ENCODE measurements at places on chromosomes 7 and 10.

GRCh38 chr10:13851906-13852305 lies 265.1 kb downstream of the PRPF18 start:
- no peak for DNase-seq

- no peak for DNase-seq
Measured at GRCh38 chr7:31302356-31302755, 38.2 kb downstream of the NEUROD6 start.

DNA sequence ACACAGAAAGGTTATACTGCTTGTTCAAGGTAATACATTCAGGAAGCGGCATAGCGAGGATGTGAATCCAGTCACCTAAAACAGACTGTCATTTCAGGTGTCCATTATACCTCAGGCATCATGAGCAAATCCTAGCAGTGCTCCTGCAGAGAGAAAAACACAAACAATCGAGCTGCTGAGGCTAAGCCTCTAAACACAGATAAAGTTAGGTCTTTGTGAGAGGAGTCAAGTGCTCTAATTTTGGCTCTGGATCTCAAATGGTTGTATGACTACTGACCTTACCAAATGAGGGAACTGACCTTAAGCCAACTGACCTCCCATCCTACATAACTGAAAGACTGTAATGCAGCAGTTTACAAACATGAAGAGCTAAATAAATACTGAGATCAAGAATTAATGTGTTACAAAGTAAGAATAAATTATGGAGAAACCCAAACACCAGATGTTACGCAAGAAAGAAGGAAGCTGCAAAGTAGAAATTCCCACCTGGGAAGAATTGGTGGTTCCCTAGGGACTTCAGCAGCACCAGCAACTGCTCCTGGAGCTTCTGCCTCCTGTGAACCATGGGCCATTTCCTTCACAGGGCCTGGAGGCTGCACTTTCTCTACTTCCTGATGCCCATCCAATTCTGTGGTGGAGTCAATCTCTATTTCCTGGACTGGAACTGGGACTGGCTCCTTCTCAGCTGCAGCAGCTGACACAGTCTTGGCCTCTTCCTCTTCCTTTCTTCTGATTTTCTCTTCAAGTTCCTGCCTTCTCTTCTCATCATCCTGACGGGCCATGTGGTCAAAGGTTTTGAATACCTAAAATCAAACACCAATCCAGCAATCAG lies 5.8 kb downstream of the NUDCD3 start:
- no peak for DNase-seq

- DNase-seq: no peak
Measured at GRCh38 chr10:7506571-7506970, 95.7 kb upstream of the SFMBT2 start.

GRCh38 chr7:128591705-128592104 lies 80.4 kb upstream of the GARIN1A start:
- DNase-seq: no peak

GRCh38 chr7:31488562-31489203 lies 25.2 kb upstream of the ITPRID1 start:
- DNase-seq: no peak

DNA sequence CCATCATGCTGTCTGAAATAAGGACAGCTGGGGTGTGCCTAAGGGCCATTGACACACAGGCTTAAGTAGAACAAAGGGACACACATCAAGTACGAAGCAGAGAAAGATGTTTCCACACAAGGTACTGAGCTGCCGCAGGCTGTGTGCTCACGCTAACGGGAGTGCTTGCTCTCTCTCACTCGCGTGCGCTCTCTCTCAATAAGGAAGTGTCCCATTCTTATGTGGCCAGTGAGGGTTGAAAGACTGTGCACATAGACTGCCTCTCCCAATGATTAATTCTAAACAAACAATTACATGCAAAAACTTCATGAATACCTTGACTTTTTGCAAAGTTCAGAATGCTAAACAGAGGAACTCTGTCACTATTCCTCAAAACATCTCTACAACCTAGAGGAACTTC lies 29.9 kb downstream of the DCLRE1C start:
- DNase-seq: no peak
